ENCODE measurements at places on chromosomes 16 and 17.

DNA sequence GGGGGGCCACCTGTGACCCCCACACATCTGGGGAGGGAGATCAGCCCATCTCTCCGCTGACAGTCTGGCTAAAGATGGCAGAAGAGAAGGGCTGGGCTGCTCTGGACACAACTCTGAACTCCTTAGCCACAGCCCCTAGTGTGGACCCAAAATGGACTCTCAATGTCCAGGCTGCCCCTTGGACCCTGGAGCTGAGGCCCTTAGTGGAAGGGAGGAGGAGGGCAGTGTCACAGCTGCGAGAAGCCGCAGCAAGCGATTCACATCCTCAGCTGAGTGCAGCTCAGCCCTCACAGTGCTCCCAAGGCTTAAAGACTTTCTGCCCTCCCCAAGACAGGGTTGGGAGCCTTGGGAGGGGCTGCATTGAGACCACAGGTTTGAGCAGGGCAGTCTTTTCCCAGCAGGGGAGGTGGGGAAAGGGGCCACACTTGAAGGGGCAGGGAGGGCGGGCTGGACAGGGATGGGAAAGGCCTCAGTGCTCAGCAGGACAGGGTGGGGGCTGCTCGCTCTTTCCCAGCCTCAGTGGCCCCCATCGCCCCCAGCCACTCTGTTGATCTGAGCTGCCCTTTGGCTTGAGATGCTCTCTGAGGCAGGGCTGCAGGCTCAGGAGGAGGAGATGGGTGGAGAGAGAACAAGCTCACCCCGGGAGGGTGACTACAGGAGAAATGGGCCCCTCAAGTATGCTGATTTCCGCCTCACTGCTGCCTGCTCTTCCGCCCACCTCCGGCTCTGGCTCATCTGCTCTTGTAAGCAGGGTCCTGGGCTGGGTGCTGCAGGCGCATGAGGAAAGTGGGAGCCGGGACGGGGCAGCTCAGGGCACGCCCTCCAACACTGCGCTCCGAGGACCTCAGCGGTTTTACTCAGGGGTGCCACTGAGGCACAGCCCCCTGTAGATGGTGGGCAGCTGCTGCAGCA is 50.9 kb upstream of the MTSS2 start:
- DNase-seq, result no peak

- DNase-seq, result peak; percentile 29
Measured at GRCh38 chr17:63699638-63700527, at the start of gene LIMD2. LIMD2 (minus strand) TSS chr17:63700125; CDS start chr17:63699298, 827 bp downstream.

- no peak for DNase-seq
Measured at GRCh38 chr17:10603931-10604330, 53.2 kb downstream of the MYH3 start.

DNA sequence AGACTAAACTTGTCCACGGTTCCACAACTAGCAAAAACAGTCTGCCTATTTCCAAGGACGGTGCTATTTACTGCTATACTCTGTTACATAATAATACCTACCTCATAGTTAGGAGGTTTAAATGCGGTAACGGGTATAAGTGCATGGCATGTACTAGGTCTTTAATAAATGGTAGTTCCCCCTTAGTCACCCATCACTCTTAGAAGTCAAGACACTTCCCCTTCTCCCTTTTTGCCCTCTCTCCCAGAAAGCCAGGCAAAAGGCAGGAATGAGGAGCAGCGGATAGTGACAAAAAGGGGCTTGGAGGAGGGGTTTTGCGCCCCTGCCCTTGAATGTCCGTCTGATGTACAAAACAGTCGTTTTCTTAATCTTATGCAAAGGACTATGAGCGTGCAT is 1.1 kb upstream of the LSM12 start:
- DNase-seq, result no peak

DNA sequence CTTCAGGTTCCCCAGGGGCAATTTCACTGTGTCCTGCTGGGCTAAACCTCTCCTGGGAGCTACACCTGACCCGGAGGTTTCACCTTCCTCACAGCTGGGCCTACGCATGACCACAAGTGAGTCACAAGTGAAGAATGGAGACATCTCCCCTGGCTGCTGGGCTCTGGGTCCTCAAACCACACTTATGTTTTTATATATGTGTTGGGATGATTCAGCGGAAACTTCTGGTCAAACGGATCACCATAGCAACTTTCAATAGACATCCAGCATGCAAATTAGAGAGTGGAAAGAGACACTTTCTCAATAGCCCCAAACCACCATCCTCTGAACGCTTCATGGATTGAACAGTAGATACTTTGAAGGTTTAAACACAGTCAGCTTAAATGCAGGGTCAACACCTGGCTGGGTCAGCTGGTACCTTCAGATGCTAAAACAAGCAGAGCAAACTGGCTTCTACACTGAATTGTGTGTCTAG is 28.0 kb upstream of the MAF start:
- DNase-seq, result no peak

- peak; percentile 22 for DNase-seq
Measured at GRCh38 chr16:10971560-10971961, 27.2 kb downstream of the CLEC16A start.

GRCh38 chr17:60562421-60562820 is 36.4 kb upstream of the APPBP2 start:
- no peak for DNase-seq

DNA sequence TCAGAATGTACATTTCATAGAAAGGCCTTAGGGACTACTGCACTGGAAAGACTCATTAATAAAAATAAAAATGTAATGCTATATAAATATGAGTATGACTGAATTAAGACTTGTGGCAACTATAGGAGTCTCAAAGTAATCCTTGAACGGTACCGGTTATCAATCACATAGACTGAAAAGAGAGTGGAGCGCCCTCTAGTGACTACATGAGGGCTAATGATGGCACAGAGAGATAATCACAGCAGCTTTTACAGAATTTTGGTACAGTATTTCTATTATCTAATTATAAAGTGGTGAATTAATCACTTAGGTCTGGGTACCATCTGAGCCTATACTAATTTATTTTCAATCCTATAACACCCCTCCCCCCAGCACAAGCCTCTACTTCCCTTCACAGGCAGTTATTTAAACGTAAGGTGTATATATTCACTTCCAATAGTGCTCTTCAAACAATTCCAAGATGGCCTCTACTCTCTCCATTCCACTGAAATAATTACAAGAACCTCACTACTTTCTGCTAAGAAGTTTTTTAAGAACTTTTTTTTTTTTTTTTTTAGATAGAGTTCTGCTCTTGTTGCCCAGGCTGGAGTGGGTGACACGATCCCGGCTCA is 40.7 kb upstream of the ANKFY1 start:
- peak; percentile 48 for DNase-seq

- DNase-seq, result no peak
Measured at GRCh38 chr17:56489980-56490379, 103.5 kb upstream of the NOG start.

DNA sequence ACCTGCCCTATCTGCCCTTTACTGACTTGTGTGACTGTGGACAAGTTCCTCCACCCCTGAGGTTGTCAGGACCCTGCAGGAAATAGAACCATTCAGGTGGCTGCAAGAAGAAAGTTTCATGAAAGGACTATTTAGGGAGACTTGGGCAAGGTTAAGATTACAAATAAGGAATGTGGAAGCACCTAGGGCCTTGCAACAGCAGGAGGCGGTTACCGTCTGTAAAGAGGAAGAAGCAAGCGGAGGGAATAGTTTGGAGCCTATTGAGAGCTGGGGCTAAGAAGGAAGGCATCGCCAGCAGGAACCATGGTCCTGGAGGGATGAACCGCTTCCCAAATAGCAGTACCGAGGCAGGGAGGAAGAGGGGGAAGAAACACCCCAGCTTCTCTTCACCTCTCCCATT is 132.4 kb downstream of the PRKCB start:
- no peak for DNase-seq

DNA sequence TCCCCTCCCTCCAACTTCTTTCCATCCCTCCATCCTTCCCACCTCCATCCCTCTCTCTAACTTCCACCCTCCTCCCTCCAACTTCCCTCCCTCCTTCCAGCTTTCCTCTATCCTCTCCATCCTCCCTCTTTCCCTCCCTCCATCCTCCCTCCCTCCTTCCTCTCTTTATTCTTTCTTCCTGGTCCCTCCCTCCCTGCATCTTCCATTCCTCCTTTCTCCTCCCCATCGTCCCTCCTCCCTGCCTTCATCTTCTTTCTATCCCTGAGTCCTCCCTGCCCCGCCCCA is 11.8 kb downstream of the CACNG4 start:
- no peak for DNase-seq

GRCh38 chr17:78219396-78220150 is 5.5 kb downstream of the BIRC5 start:
- no peak for DNase-seq

GRCh38 chr17:61467416-61468262 is 15.4 kb downstream of the TBX4 start:
- DNase-seq, result no peak

DNA sequence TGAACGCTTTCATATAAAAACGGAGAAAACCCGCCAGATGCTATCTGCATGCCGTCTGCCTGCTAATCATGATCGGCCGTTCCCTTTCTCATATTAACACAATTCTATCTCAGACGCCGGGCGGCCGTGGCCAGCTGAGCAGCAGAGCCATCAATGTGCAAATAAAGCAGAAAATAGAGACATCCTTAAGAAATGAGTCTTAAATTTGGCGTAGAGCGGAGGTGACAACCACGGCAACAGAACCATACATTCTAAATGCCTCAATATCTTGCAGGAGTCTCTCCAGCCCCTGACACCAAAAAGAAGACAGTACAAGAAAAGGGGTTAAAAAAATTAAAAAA is 2.7 kb upstream of the IRX5 start:
- peak; percentile 13 for DNase-seq

GRCh38 chr17:1226308-1226707 is 43.9 kb upstream of the BHLHA9 start:
- no peak for DNase-seq

DNA sequence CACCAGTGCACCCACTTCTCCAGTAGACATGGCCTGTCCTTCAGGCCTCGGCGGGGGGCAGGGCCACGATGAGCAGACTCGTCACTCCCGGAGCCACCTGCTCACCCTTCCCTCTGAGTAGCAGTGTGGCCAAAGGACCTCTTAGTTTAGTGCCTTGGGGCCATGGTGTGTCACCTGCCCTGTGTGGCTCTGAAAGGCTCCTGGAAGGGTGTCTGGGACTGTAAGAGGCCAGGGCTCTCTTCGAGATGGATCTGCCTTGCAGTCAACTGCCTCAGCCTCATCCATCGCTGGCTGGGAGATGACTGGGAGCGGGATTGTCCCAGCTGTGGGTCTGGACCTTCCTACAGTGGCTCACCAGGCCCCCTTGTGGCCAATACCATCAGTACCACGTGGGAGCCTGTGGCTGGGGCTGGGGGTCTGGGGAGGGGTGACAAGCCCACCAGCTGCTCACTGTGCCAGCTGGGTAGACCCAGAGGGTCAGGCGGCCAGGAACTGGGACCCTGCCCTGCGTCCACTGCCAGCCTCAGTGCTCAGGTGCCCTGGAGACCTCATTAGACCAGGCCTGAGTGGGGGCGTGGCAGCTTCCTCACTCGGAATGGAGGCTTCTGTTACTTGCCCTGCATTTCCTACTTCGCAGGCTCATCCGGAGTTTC is 133.4 kb downstream of the OR1D5 start:
- no peak for DNase-seq

DNA sequence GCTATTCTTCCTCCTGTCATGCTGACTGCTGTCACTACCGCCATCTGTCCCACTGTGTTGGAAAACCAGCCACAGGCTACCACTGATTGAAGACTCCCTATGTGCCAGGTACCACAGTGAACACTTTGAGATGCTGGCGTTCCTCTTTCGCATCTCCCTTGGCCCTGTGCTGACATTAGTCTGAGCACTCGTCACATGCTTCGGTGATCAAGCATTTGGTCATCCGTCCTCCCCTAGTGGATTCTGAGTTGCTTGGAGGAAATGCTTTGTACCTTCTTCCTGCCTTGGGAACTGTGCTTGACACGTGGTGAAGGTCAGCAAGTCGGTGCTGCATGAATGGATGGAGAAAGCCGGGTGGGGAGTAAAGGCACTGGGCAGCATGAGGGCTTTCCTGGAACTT is 260.1 kb downstream of the SNX29 start:
- no peak for DNase-seq

GRCh38 chr17:75818326-75818885 is 25.8 kb downstream of the UNC13D start:
- no peak for DNase-seq

GRCh38 chr16:87201790-87202189 is 115.4 kb downstream of the C16orf95 start:
- DNase-seq, result no peak

- DNase-seq, result no peak
Measured at GRCh38 chr17:54992797-54993639, 24.5 kb downstream of the STXBP4 start.

GRCh38 chr17:76568811-76569221 is 16.8 kb downstream of the ST6GALNAC2 start:
- no peak for DNase-seq

GRCh38 chr16:7919782-7920181 is 587.1 kb downstream of the RBFOX1 start:
- no peak for DNase-seq

DNA sequence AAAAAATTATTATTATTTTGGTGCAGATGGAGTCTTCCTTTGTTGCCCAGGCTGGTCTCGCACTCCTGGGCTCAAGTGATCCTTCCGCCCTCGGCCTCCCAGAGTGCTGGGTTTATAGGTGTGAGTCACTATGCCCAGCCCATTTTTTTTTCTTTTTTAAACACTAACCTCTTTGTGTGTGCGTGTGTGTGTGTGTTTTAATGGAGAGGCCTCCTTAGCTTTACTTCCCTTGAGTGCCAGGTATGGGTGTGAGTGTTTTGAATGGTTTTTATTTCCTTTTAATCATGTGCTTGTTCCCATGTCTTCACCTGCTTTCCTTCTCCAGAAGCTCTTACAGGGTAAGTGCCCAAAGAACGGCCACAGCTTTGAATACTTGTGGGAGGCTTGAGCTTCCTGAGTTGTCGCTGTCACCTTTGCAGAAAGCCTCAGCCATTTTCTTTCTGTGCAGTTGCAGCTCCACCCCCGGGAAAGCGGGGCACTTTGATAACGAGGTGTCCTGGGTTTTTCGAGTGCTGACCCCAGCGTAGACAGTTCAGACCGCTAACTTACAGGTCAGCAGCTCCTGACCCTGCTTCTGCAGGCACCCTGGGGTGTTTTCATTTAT is 22.6 kb downstream of the AKAP1 start:
- no peak for DNase-seq

- no peak for DNase-seq
Measured at GRCh38 chr16:88772871-88773811, 11.9 kb downstream of the PIEZO1 start.

DNA sequence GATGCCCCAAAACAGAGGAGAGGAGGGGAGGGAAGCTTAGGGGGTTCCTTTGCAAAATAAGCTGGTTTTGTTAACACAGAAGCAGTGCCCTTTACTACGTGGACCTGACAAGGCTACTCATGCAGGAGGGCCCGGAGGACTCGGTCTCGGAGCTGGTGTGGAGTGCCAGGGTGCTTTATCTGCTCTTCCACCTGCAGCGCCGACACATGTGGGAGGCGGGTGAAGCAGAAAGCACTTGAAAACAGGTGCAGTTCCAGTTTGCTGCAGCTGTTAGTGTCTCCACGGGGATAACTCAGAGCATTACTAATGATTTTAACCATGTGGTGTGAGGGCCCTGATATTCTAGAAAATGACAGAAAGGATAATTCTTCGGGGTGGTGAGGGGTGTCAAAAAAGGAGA is 35.0 kb upstream of the MNT start:
- DNase-seq, result no peak

Measured in hippocampal formation (tissue), 2 donors.